Activated naive CD4-positive, alpha-beta T cell treated with anti-CD3 and anti-CD28 coated beads, Interleukin-2, amount 10 ng/mL, durations not matched to agents 7 days and 5 days (primary cell): ENCODE measurements at places on chromosomes 11 and 22.

- peak; percentile 23 for DNase-seq
These were observed 2925.9 kb upstream of the OR11H1 start for GRCh38 chr22:12601870-12602779.

DNA sequence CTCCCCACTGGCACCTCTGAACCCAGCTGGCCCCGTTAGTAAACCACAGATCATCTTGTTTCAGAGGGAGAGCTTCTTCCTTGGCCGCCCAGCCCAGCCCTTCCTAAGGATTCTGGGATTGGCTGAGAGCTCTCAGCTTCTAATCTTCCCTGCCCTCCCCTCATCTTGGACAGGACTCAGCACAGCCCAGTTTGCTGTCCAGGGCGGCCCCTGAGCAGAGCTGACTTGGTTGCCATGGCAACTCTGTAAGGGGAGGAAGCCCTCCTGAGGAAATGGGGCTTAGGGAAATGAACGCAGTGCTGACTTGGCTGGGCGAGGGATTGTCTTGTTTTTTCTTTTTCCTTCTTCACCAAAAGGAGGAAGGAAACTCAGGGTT lies 4.6 kb downstream of the APOL4 start:
- DNase-seq: no peak

DNA sequence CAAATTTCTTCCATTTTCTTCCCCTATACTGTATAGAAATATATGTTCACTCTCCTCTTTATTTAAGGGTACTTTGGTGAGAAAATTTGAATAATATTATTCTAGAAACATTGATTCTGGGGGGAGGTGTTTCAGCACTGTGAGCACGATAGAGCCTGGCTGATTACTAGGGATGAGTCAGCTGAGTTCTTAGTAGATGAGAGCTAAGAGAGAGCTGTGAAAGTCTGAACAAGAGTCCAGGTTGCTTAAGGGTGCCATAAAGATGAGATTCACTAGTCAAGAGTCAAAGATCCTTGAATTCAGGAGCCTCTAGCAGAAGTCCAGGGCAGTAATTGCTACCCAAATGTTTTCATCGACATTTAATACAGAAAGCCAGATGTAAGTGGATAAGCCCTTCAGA lies 756.6 kb upstream of the API5 start:
- DNase-seq: no peak

DNA sequence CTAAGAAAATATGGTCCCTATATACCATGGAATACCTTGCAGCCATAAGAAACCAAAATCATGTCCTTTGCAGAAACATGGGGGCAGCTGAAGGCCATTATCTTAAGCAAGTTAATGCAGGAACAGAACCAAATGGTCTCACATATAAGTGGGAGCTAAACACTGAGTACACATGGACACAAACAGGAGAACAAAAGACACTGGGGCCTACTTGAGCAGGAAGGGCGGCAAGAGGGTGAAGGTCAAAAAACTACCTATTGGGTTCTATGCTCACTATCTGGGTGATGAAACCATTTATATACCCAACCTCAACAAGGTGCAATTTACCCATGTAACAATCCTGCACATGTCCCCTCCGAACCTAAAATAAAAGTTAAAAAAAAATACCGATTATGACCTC lies 22.5 kb downstream of the GAS2 start:
- DNase-seq: no peak

GRCh38 chr11:128763224-128763623 lies 69.4 kb downstream of the FLI1 start:
- DNase-seq: no peak

GRCh38 chr11:65181569-65182257 lies at the start of gene CAPN1:
Gene CAPN1 (plus strand): TSS chr11:65181928. CDS start chr11:65182702, 774 bp downstream.
- peak; percentile 86 for DNase-seq

DNA sequence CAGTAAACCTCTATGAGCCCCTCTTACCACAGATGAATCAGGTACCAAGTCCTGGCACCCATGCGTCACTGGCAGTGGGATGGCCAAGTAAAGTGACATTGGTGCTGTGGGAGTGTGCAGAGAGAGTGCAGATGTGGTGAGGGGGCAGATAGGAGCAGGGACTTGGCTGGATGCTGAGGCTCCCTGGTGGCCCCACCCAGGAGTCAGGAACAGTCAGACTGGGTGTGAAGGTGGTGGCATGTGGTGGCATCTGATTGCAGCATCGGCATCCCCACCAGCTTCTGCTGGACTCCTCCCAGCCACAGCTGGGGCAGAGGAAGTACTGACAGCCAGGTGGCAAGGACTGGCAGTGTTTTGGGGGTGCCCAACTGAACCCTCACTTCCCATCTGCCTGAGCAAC lies 11.4 kb downstream of the DGAT2 start:
- no peak for DNase-seq

- DNase-seq: no peak
These were observed 20.6 kb downstream of the MSANTD4 start for GRCh38 chr11:106001304-106002012.

DNA sequence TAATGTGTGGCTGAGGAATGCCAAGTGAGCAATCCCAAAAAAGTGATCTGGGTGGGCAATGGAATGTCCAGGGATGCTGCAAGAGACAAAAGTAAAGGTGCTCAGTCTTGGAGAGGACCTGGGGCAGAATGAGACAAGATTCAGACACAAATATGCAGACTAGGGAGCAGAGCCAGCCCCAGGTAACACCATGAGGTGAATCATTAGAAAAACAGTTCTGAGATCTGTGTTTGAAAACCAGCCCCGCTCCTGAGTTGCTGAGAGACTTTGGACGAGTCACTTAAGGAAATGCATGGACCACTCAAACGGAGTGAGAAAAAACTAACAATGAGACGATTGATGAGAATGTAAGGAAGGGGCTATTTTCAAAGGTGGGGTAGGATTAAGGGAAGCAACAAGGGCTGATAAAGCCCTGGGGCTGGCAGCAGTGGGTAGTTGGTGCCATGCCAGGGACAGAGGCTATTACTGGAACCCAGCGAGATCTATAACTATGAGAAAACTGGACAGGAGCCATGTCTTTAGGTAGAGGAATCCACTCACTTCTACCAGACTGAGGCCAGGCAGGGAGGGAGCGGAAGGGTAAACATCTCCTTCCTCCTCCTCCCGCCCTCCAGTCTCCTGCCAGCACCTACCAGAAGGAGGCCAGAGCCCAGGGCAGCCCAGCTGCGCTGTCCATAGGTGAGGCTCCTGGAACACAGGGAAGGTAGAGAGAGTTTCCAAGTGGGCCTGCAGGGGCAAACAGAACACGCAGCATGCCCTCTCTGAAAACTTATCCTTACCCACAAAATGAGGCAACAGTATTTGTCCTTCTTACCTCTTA lies 130.4 kb upstream of the TEAD1 start:
- no peak for DNase-seq
